CD4-positive, alpha-beta T cell treated with Interleukin-1 beta for 1 hour (primary cell): ENCODE measurements at places on chromosomes 1 and 21.

DNA sequence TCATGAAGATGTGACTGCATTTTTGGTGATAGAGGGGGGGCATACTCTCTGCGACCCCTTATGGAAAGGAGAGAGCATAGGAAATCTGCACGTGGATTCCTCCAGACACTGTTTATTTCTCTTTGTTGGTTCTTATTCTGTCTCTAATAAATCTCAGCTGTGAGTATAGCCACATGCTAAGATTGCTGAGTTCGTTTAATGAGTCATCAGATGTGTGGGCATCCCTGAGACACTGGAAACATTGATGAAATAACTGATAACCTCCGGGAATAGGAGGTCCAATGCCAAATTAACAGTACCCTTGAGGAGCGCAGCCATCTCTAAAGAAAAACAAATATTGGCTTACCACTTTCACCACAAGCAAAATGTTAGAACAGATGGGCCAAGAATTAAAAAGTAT lies 880.2 kb upstream of the NEGR1 start:
- no peak for DNase-seq

DNA sequence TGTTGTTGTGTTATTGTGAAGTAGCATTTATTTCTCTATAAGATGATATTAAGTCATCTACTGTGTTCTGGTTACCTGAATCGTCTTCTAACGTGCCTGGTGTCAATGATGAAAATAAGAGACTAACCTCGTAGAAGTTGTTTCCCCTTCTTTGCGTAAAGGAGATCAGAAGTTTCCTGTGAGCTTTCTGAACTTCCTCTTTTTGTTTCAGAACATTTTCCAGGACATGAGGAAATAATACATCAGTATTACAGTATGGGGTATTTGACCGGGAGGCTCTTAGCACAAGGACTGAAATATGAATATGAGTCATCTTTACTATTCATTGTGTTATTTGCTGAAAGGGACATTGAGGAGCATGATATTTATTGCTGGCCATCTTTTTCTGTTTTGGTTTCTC lies 1.3 kb downstream of the ST6GALNAC3 start:
- DNase-seq, result no peak

DNA sequence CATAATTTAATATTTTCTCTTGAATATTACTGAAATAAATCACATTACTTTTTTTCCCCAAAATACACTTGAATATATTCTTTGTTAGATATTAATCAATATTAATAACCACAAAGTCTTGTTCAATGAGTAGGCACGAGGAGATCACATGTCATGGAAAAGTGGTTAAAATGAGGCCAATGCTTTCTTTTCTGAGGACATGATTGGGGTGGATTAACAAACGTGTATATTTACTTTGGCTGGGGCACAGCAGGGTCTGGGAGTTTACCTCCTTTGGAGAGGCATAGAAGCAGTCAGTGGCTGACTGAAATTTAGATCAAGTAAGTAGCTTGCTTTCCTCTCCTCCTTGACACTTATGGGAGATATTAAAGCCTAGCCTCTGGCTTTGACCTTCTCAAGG lies 664.3 kb upstream of the B3GALT2 start:
- DNase-seq, result no peak

DNA sequence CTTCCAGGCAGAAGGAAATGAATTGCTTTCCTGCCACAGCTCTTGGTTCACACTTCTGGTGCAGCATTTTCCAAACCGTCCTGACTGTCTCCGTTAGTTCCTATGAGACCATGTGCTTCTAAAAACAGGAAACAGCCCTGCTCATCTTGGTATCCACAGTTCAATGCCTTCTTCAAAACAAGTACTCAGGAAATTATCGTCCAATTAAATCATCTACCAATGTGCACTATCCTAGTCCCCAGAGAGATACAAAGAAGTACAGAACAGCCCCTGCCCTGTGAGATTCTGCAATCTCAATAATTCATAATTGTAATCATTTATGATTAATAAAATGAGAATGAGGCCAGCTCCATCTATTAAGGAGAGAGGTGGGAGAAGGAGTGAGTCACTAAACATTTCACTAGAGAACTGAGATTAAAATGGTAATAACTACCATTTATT lies 11.2 kb downstream of the CLEC20A start:
- no peak for DNase-seq
